ENCODE measurements at places on chromosomes 2 and 18. TPM values are rescaled to one million over a fixed set of nuclear protein-coding genes. Genes with fewer than 3 reads are reported as not detected.

The ADAM23 gene
- 44.1 TPM for total RNA-seq

The GCA gene
- total RNA-seq, result 28.1 TPM

The TCF7L1 gene
- 2.3 TPM for total RNA-seq

The RGPD6 gene
- 112 TPM for total RNA-seq

The NXPH2 gene
- 19.4 TPM for total RNA-seq

The IL36B gene
- not detected for total RNA-seq

The ATP6V1B1 gene
- total RNA-seq, result not detected

The FSHR gene
- total RNA-seq, result 0.46 TPM

The TFCP2L1 gene
- total RNA-seq, result 0.69 TPM

The NEU4 gene
- 0.92 TPM for total RNA-seq

The EVX2 gene
- total RNA-seq, result not detected

The KLHL29 gene
- 16.1 TPM for total RNA-seq

The FOXI3 gene
- total RNA-seq, result not detected

The RAB6C gene
- total RNA-seq, result 2.5 TPM

The SNORC gene
- 4.6 TPM for total RNA-seq

The MC2R gene
- total RNA-seq, result not detected

The ALPP gene
- not detected for total RNA-seq

The SERPINB10 gene
- 0.46 TPM for total RNA-seq
